Vagina (tissue), 2 donors: ENCODE measurements at places on chromosomes 6 and 20. TPM values are rescaled to one million over a fixed set of nuclear protein-coding genes. Genes with fewer than 3 reads are reported as not detected.

ULBP2 gene
- total RNA-seq, result not detected

IL17A gene
- total RNA-seq, result not detected

GRCh38 chr6:137417396-137417795, 76.8 kb downstream of the OLIG3 start:
- DNase-seq, result no peak

DNA sequence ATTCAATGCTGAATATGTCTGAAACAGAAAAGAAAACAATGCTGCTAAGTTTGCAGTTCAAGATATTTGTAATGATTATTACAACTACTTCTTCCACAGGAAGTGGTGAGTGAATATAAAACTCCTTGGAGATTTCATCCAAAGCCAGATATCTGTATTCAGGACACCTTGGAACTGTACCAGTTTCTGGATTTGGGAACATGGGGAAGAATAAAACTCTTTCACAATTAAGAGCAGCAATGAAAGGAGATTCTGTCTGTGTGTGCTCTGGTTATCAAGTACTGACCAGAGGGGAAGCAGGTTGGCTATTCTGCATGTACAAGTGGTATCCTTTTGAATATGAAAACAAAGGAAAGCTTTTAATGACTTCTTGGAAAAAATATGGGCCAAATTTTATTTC, 21.1 kb downstream of the ELOVL2 start:
- DNase-seq, result no peak

TRIM40 gene
- not detected for total RNA-seq
